ENCODE measurements at places on chromosomes 6 and 20. TPM values are rescaled to one million over a fixed set of nuclear protein-coding genes. Genes with fewer than 3 reads are reported as not detected.

The OPRM1 gene
- not detected for total RNA-seq

The LY6G5C gene
- not detected for total RNA-seq

- DNase-seq: no peak
Observed at GRCh38 chr6:75402296-75402695, 91.3 kb downstream of the FILIP1 start.

GRCh38 chr20:46342451-46343347 is 34.4 kb upstream of the CDH22 start:
- DNase-seq: no peak

DNA sequence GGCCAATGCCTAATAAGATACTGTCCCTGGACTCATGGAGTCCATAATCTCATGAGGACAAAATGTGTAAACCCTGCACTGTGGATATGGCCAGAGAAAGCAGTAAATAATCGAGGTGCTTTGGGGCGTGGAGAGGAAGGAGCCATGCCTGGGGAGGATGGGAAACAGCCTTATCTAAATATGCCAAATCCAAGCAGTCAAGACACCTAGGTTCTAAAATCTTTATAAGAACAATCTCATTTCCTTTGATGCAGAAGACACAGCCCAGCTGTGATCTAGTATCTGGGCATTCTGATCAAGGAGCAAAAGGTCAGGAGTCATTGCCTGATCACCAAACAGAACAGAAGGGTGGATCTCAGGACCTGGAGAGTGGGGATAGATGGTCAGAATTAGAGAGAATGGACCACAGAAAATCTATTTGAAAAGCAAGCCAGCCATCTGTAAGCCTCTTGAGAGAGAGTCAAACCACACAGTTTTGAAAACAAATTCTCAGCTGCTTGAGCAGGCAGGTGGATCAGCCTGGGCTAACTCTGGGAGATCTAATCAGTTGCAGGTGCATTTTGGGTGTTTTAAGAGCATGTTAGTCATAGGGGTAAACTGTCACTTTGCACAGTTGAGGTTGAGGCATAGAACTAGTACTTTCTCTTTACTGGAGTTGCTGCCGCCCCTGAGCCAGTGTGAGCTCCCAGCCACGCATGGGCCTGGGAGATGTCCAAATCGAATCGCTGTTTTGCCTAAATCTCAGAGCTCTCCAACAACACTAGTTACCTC is 130.8 kb upstream of the TNFAIP3 start:
- DNase-seq: no peak

GRCh38 chr6:84588697-84589080 is 175.7 kb downstream of the TBX18 start:
- DNase-seq: no peak

DNA sequence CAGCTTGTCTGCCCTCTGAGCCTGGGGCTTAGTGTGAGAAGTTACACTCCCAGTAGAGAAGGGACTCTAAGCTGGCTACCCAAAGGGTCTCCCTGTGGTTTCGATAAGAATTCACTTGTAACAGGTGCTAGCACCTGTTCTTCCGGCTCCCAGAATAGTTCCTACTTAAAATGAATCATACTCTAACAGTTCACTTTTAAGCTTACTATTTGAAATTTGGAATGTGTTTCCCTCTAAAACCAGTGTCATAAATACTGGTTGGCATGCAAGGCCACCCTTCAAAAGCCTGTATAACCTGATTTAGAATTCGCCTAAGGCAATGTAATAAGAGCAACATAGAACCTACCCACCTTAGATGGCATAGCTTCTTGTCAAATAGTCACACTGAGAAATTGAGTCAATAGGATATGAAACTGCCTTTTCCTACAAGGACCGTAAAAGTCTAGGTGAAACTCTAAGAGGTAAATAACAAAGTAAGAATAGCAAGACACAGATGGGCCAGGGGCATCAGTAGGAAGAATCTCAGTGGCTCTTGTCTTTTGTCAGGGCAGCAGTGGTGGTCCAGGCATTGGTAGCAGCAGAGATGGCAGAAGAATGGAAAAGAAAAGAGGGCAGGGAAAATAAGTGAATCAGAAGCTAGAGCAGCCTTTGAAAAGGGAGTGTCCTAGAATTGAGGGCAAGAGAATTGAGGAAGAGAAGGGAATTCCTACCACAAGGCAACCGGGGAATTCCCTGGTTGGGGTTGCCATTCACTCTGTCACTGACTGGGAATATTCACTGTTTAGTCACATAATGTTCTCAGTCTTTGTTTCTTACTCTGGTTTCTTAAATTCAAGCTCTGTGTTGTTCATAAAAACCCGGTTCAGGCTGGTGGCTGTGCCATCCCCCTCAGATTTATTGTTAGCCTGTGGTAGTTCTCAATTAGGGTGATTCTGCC is 91.5 kb downstream of the HIVEP2 start:
- DNase-seq: no peak

DNA sequence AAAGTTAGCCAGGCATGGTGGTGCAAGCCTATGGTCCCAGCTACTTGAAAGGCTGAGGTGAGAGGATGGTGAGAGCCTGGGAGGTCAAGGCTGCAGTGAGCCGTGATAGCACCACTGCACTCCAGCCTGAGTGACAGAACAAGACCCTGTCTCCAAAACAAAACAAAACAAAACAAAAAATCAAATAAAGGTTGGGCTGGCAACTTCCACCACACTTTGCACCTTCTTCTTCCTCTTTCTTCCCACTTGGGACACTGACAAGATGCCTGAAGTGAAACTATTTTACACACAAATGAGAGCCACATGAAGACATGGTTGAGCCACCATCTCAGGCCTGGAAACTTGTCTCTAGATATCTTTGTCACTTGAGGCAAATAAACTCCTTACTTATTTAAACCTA is 53.8 kb upstream of the CCDC28A start:
- DNase-seq: no peak

- DNase-seq: no peak
Observed at GRCh38 chr6:145841668-145842067, 27.1 kb upstream of the FBXO30 start.

DNA sequence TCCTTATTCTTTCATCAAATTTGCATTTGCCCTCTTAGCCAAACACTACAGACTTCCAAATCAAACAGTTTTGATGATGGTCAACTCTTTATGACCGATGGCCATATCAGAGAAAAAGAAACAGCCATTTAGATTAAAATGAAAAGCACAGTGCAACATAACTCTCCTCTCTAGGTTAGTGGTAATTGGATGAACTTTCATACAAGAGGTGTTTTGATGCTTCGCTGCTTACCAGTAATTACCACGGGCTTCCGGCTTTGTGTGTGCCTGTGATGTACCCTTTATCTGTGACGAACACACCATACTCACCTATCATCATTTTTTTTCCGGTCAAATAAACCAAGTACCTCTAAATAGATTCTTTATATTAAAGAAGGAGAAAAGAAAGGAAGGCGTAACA is 181.8 kb downstream of the FOXA2 start:
- peak; percentile 16 for DNase-seq

The FOXC1 gene
- total RNA-seq: 0.45 TPM

The PNISR gene
- 266 TPM for total RNA-seq

DNA sequence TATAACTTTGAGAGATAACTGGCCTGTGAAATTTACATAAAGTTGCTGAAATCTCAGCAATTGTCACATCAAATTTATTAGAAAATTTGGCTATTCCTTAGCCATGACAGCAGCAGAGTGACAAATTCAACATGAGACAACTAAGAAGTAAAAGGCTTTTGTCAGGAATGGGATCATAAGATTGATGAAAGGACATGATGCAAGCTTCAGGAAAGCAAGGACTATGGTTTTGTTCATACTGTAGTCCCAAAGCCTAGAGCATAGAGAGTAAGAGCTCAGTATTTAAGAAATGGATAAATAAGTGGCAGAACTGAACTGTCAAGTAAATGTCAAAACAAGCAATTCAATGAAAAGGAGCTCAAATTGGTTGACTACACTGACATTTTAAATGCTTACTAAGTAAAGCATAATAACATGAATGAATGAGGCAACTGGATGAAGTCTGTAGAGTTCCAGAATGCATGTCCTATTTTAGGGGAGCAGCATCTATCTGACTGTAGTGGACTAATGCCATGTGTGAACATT is 12.6 kb downstream of the PGM3 start:
- DNase-seq: no peak

- DNase-seq: no peak
Observed at GRCh38 chr6:5403609-5404008, 142.3 kb downstream of the FARS2 start.

DNA sequence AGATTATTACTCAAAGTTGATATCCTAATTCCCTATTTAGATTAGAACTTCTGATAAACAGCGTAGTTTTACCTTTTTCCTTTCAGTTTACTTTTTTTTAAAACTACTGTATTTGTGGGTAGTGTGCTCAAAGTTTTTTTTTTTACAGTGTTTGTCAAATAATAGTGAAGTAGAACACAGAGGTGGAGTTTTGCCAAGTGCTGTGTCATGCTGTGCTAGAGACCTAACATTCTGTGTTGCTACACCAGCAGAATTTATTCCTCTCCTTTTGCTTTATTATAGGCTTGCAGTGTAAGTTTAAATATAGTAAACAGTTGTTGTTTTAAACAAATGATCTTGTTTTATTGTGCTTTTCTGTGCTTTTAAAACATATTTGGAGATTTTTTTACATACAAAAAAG is 125.4 kb downstream of the HIVEP1 start:
- no peak for DNase-seq

GRCh38 chr6:89727501-89727900 is 89.0 kb upstream of the LYRM2 start:
- no peak for DNase-seq

GRCh38 chr6:37538107-37538506 is 38.4 kb upstream of the CCDC167 start:
- no peak for DNase-seq

The FUT9 gene
- total RNA-seq: 6.3 TPM

The LRRC73 gene
- total RNA-seq: 0.37 TPM

The GPLD1 gene
- total RNA-seq: 8.3 TPM

The COL11A2 gene
- 0.49 TPM for total RNA-seq

GRCh38 chr20:39049684-39050554 is 87.8 kb downstream of the DHX35 start:
- DNase-seq: peak; percentile 90

- no peak for DNase-seq
Observed at GRCh38 chr6:88705601-88706000, 257.8 kb downstream of the RNGTT start.

- no peak for DNase-seq
Observed at GRCh38 chr6:87923389-87924050, 124.1 kb upstream of the SPACA1 start.

The SLC35F1 gene
- total RNA-seq: 17.7 TPM
